PC-9 (cell line): ENCODE measurements at places on chromosomes 2 and 18. TPM values are rescaled to one million over a fixed set of nuclear protein-coding genes. Genes with fewer than 3 reads are reported as not detected.

HRH4 gene
- total RNA-seq, result 0.18 TPM in 1 of 2 replicates, not detected in the other

DNA sequence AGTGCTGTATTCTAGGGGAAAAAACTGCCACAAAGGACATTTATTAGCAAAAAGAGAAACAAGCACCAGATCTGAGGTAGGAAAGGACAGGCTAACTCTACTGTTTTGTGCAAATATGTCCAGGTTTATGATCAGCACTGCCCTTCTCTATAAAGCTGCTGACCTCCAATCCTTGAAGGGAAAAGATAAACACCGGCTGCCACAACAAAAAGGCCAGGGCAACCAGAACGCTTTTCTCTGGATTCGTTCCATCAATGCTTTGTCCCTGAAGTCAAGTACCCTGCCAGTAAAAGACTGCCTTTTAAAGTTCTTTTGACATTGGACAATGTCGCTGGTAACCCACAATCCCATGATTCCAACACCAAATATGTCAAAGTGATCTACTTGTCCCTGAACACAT, 21.0 kb downstream of the SMAD2 start:
- peaks cover 33% of the 10 kb centered on the region for H3K36me3 ChIP-seq
- DNase-seq, result no peak
- no peaks in the 10 kb centered on the region for H3K4me1 ChIP-seq
- H3K27me3 ChIP-seq, result no peaks in the 10 kb centered on the region
- H3K27ac ChIP-seq, result no peak overlapping the region
- no peak overlapping the region for H3K4me3 ChIP-seq

SH3RF3 gene
- total RNA-seq, result 4.9 and 6.1 TPM in 2 replicates

- no peak overlapping the region for H3K4me3 ChIP-seq
- DNase-seq, result no peak
- H3K27ac ChIP-seq, result no peak overlapping the region
Observed at GRCh38 chr2:84797271-84797670, 83.6 kb downstream of the TRABD2A start.
